ENCODE measurements at places on chromosomes 6 and 20.

DNA sequence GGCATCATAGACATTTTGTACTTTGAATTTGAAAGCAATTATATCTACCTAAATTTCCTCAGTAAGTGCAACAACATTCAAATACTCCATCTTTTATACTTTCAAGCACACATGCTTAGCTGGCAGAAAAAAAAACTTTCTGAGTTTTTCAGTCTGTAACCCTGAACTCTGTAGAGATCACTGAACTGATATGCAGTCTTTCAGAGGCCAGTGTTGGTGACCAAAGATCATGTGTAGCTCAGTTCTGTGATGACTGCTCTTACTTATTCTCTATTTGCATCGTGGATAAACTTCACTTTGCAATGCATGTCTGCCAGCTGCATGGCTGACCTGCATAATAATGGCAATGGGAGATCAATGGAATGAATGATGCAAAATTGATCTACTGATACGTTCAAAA, 431.3 kb downstream of the FRK start:
- no peak for DNase-seq

- DNase-seq = no peak
Observed at GRCh38 chr6:116876107-116876506, 935 bp upstream of the RFX6 start.

DNA sequence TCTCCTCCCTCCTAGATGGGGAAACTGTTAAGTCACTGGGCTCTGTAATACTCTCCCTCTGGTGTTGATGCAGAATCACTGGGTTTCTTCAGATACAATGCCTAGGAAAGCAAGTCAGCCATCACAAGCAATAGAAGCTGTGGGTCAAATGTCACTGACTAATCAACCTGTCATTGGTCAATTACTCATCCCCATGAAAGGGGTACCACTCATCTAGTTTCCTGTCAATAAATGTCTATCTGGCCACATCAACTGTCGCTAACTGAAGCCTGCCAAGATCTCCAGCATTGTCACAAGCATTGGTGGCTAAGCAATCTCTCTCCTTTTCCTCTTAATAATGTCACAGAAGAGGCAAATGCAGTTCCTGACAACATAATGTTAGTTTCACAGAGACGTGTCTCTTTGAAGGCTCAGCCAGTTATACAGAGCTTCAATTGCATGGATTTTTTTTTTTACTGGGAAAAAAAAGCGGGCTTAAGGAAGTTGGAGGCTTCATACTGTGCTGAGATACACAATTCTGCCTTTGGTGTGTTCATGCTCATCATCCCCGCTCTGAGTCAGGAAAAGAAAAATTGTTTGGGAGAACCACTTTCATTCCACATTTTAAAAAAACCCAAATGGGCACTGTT, 355.9 kb downstream of the BTBD9 start:
- no peak for DNase-seq

DNA sequence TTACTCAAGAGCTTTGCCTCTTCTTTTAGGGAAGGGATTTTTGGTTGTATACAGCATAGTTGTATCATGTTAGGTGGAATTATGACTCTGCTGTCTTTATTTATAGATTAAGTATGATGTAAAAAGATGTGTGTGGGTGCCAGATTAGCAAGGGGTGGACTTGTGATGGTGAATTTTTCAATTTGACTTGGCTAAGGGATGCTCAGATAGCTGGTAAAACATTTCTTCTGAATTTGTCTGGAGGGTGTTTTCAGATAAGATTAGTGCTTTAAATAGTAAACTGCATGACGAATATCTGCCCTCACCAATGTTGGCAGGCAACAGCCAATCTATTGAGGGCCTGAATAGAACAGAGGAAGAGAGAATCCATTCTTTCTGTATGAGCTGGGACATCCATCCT, 173.3 kb upstream of the TNFAIP3 start:
- no peak for DNase-seq

- peak; percentile 26 for DNase-seq
Observed at GRCh38 chr6:169251822-169252504, 1.7 kb downstream of the THBS2 start.

- no peak for DNase-seq
Observed at GRCh38 chr6:28212510-28213212, 12.4 kb upstream of the ZSCAN9 start.

DNA sequence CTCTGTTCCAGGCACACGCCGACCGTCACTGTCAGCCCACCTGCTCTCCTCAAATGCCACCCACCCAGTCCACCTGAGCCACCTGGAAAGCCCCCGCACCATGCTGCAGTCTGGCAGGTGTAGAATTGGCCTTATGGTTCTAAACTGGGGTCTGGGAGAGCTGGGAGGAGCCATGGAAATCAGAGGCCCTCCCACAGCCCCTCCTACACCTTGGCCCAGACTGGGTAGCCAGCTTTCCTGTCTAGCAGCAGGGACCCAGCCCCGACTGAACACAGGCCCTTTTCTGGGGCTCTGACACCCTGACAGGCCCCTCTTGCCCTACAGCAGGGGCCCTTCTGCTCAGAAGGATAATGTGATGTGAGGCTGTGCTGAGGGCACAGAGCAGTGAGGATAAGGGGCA, 31.1 kb downstream of the LRFN2 start:
- DNase-seq = no peak

GRCh38 chr6:21679761-21680265, 86.3 kb downstream of the SOX4 start:
- no peak for DNase-seq

DNA sequence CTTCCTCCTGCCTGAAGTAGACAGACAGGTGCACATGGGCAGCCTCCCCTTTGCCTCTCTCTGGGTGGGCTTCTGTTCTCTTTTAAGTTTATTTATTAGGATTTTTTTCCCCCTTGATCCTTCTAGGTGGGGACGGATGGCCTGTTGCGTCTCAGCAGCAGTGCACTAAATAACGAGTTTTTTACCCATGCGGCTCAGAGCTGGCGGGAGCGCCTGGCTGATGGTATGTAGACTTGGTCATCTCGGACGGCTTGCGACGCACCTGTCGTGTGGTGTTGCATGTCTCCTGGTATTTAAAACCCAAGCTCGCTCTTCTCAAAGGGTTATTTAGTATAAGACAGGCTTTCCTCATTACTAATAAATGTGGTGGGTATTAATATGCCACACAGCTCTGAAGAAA, 73.3 kb downstream of the ASXL1 start:
- DNase-seq = no peak

DNA sequence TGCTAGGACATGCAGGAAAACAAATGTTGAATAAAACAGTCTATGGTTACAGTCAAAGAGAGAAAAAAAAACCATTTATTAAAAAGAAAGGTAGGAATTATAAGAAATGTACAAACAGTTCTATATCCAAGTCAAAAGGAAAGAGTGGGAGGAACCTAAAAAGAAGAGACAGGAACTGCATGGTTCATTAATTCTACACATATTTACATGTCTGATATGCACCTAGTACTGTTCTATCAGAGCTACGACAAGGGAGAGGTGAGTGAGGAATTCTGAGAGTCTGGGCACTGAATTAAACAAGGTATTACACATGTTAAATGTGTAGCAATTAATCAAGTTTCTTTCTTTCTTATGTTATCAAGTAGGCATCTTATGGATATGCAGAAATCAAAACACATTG, 41.9 kb downstream of the SYCP2 start:
- DNase-seq = no peak

- no peak for DNase-seq
Observed at GRCh38 chr6:3764516-3765335, 13.2 kb upstream of the PXDC1 start.

DNA sequence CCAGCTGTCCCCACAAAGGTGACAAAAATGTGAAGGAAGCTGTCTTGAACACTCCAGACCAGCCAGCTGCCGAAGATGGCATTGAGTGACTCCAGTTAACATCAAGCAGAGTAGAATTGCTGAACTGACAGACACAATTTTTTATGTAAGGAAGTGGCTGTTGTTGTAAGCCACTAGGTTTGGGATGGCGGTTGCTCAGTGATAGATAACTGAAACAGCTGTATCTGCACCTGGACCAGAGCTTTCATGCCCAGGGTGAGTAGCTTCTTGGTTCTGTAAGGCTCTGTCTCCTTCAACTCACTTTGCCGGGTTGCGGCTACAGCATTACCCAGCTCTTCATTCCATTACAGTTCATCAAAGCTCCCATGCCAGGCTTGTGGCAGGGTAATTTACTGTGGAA, 49.7 kb upstream of the DDR1 start:
- DNase-seq = no peak

GRCh38 chr6:89483111-89483720, 50.3 kb downstream of the ANKRD6 start:
- peak; percentile 8 for DNase-seq

DNA sequence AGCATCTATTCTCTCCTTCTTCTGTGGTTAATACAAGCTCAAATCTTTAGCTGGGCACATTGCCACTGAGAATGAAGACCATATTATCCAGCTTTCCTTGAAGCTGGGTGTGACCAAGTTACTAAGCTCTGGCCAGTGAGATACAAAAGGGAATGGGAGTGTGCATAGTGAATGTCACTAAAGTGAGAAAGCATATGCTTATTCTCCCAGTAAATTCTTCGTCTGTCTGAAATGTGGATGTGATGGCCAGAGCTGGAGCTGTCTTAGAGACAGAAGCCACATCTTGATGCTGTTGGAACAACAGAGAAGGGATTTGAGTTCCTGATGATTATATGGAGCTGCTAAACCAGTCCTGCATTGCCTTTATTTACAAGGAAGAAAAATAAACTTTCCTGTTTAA, 60.1 kb downstream of the SESN1 start:
- DNase-seq = no peak

DNA sequence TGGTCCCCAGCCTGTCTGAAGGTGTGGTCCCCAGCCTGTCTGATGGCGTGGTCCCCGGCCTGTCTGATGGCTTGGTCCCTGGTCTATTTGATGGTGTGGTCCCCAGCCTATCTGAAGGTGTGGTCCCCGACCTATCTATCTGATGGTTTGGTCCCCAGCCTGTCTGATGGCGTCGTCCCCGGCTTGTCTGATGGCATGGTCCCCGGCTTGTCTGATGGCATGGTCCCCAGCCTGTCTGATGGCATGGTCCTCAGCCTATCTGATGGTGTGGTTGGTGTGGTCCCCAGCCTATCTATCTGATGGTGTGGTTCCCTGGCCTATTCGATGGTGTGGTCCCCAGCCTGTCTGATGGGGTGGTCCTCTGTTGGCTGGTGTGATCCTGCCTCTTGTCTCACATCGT, 18.2 kb upstream of the MRGBP start:
- no peak for DNase-seq

- DNase-seq = no peak
Observed at GRCh38 chr6:122081921-122082320, 317.5 kb upstream of the HSF2 start.

DNA sequence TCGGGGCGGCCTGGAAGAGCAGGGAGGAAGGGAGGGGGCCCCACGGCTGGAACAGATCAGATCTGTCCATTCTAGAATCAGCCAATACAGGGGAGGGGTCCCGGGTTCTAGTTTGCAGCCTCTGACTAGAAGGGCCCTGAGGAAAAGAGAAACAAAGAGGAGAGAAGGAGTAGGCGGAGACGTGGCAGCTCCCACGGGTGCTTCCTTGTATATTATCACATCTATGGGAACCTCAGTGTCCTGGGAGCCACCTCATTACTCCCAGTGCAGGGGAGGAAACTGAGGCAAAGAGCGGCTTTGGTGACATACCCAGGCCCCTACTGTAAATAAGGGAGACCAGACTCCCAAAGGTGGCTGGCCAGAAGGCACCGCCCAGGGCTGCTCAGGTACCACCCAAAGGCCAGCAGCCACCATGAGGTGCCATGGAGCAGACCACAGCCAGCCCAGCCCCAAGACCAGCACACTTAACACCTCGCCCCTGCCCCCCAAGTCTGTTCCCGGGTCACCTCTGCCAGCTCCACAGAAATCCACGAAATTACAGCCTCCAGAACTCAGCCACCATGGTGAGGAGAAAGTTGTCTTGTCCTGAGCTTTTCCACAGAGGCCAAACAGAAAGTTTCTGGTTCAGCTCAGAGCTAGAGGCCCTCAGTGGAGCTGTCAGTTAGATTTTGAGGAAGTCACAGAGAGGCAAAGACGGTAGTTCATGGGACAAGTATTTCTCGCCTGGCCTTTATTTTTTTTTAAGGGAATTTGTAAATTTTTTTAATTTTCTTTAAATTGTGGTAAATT, 2.1 kb downstream of the ZC3H12D start:
- no peak for DNase-seq

DNA sequence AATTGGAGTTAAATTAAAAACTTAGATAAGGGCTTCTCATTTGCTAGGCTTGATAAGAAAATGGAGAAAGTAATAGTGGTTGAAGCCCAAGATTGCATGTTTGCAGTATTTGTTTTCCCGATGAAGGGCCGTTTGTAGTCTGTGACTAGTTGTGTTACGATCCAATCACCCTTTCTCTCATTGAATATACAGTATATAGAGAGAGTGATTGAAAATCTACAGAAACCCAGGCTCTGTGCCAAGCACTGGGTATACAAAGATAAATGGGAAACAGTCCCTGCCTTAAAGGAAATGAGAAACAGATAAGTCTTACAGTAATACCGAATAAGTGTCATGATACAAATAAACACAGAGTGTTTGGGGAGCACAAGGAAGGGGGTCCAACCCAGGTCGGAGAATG, 55.2 kb upstream of the CDKAL1 start:
- DNase-seq = no peak

GRCh38 chr6:142478117-142478516, 176.3 kb downstream of the ADGRG6 start:
- DNase-seq = no peak

GRCh38 chr6:136134751-136135150, 115.4 kb downstream of the MTFR2 start:
- DNase-seq = no peak

- no peak for DNase-seq
Observed at GRCh38 chr6:157233686-157234085, 89.6 kb downstream of the TMEM242 start.

DNA sequence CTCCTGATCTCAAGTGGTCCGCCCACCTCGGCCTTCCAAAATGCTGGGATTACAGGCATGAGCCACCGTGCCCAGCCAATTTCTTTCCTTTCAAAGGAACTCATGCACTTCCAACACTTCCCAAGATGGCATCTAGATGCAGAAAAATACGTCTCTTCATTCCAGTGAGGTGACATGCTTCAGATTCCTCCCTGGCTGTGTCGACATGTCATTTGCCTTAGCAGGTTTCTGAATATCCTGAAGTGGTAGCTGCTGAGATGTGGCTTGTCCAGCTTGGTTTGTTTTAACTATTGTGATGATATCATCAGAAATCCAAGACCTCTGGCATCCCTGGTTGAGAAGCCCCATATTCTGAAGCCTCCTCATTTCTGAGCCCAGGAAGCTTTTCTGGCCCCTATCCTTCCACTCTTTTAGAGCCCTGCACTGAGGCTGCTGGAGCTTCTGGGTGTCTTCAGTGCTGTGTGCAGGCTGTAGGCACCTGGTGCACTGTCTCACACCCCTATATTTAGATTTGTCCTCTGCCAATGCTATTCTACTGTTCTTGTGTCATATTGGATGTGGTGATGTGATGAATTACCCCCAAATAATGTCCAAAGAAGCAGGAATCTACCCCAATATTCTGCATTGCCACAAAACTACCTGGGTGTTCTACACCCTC, 73.3 kb upstream of the E2F3 start:
- no peak for DNase-seq
